ENCODE measurements at places on chromosomes 6 and 20.

- no peaks in the 10 kb centered on the region for H3K4me1 ChIP-seq
- no peak overlapping the region for H3K4me3 ChIP-seq
- H3K36me3 ChIP-seq: no peaks in the 10 kb centered on the region
Measured at GRCh38 chr20:14861028-14861699, 523.8 kb upstream of the FLRT3 start.

- DNase-seq: no peak
- H3K4me1 ChIP-seq: no peaks in the 10 kb centered on the region
- no peak overlapping the region for H3K4me3 ChIP-seq
- no peaks in the 10 kb centered on the region for H3K27me3 ChIP-seq
- H3K27ac ChIP-seq: no peak overlapping the region
- H3K36me3 ChIP-seq: no peaks in the 10 kb centered on the region
Measured at GRCh38 chr20:21936720-21937380, 231.4 kb downstream of the PAX1 start.

DNA sequence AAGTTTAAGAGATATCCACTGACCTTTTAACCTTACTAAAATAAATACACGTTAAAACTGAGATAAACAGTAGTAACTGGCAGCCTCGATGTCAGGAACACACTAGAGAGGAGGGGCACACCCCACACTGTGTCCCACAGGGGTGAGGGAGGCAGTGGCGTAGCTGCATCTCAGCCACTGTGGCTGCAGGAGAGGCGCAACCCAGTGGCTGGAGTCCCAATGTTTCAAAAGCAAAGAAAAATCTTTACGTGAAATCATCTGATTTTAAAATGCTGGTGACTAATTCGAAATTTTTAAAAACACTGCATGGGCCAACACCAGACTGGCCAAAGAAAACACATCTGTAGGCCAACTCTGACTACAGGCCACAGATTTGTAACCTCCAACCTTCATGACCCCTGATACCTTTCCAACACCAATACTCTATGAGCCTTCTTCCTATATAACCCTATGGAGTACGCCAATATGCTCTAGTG is 54.7 kb downstream of the TRAM2 start:
- no peak overlapping the region for H3K4me3 ChIP-seq
- no peak for DNase-seq
- no peak overlapping the region for H3K27ac ChIP-seq
- no peaks in the 10 kb centered on the region for H3K4me1 ChIP-seq

DNA sequence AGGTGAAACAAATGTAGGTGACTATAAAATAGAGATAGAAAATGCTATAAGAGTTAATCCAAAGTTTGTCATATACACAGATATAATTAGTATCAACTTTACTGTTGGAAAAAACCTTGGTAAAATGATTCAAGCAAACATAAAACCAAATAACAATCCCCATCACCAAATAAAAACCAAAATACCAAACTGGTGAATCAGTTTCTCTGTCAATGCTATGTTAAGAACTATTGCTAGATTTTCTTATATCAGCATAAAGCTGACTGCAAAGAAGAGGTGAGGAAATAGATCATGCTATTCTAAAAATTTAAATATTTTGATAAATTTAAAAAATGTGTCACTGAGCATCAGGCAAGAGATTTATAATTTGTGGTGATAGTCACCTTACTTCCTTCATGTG is 658.4 kb downstream of the PHF3 start:
- H3K27ac ChIP-seq: no peak overlapping the region
- no peaks in the 10 kb centered on the region for H3K36me3 ChIP-seq
- H3K4me1 ChIP-seq: no peaks in the 10 kb centered on the region
- H3K27me3 ChIP-seq: no peaks in the 10 kb centered on the region
- no peak for DNase-seq

- H3K36me3 ChIP-seq: no peaks in the 10 kb centered on the region
- H3K27me3 ChIP-seq: no peaks in the 10 kb centered on the region
- H3K27ac ChIP-seq: no peak overlapping the region
- no peak for DNase-seq
- no peaks in the 10 kb centered on the region for H3K4me1 ChIP-seq
- no peak overlapping the region for H3K4me3 ChIP-seq
Measured at GRCh38 chr6:109612268-109612667, 78.7 kb downstream of the AK9 start.

DNA sequence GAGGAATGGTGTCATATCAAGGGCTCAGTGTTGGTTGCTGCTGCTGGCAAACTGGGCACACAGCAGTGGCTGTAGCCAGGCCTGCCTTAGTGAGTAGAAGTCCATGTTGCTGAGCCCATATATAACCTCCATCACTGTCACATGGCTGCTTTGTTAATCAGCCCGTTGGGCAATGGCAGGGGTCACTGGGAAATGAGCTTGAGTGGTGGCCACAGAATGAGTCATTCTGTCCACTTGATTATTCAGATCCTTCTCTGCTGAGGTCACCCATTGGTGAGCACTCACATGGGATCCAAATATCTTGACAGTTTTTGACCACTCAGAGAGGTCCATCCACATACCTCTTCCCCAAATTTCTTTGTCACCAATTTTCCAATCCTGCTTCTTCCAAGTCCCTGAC is 898.9 kb upstream of the EYS start:
- DNase-seq: no peak
- no peaks in the 10 kb centered on the region for H3K36me3 ChIP-seq
- H3K27ac ChIP-seq: no peak overlapping the region

DNA sequence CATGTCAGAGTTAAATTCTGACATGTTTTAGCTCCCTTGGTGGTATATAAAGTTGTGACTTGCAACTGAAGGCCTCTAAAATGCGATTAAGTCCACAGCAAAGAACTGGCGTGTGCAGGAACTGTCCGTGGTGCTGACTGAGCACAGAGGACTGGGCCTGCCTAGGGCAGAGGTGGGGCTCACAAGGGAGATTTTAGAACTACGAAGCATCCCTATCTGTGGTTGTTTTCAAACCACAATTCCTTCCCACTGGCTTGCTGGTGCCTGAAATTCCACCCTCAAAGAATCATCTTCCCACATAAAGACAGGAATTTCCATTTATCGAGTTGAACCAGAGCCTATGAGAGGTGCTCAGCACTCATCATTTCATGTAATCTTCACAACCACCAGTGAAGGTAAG is 30.1 kb downstream of the RIMS4 start:
- H3K27ac ChIP-seq: no peak overlapping the region
- H3K4me3 ChIP-seq: no peak overlapping the region
- no peaks in the 10 kb centered on the region for H3K4me1 ChIP-seq

- no peak overlapping the region for H3K4me3 ChIP-seq
- no peaks in the 10 kb centered on the region for H3K4me1 ChIP-seq
- no peak overlapping the region for H3K27ac ChIP-seq
- H3K27me3 ChIP-seq: no peaks in the 10 kb centered on the region
- peaks cover 10% of the 10 kb centered on the region for H3K36me3 ChIP-seq
- no peak for DNase-seq
Measured at GRCh38 chr6:84218091-84218490, 9.4 kb downstream of the CEP162 start.

GRCh38 chr20:50386641-50386960 is 123.6 kb upstream of the PTPN1 start:
- peaks cover 10% of the 10 kb centered on the region for H3K4me1 ChIP-seq
- DNase-seq: no peak
- H3K27ac ChIP-seq: no peak overlapping the region
- no peaks in the 10 kb centered on the region for H3K27me3 ChIP-seq

DNA sequence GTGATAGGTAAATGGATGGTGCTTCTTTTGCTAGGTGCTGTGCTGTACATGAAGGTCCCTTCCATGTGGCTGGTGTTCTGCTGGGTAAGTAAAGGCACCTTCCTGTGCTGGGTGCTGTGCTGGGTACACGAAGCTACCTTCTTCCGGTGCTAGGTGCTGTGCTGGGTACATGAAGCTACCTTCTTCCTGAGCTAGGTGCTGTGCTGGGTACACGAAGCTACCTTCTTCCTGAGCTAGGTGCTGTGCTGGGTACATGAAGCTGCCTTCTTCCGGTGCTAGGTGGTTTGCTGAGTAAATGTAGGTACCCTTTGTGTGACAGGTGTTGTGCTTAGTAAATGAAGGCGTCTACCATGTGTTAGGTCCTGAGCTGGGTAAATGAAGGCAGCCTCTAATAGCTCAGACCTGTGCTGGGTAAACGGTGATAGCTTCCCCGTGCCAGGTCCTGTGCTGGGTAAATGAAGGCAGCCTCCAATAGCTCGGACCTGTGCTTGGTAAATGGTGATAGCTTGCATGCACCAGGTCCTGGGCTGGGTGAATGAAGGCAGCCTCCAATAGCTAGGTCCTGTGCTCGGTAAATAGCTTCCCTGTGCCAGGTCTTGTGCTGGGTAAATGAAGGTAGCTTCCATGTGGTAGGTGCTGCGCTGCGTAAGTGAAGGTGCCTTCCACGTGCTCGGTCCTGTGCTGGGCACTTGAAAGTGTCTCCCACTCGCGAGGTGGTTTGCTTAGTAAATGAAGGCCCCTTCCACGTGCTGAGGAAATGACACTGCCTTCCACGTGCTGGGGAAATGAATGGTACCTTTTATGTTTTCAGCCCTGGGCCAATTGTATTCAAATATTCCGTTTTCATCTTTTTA is 115.5 kb downstream of the ERMARD start:
- H3K4me1 ChIP-seq: peaks cover 2% of the 10 kb centered on the region
- H3K36me3 ChIP-seq: no peaks in the 10 kb centered on the region
- H3K27ac ChIP-seq: no peak overlapping the region
- no peak for DNase-seq

DNA sequence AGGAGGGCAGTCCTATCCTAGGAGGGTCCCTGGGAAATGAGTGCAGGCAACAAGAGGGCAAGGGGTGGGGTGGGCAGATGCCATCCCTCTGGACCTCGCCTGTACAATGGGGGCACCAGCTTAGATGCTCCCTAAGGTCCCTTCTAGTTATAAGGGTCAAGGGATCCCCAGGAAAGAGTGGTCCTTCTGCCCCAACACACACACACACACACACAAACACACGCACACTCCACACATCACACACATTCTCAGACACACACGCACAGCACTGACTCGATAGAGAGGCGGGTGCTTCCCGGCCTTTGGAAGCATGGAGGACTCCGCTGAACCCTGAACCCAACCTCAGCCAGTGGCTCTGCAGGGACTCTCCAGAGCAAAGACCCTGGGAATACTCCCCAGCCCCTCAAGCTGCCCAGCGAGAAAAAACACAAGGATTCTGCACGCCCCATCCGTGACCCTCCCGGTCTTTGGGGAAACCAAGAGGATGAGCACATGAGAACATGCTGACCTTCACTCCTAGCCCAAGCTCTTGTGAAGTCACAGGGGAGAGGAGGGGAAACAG is 64.6 kb downstream of the MDGA1 start:
- H3K4me3 ChIP-seq: no peak overlapping the region
- H3K27me3 ChIP-seq: no peaks in the 10 kb centered on the region
- no peaks in the 10 kb centered on the region for H3K36me3 ChIP-seq

DNA sequence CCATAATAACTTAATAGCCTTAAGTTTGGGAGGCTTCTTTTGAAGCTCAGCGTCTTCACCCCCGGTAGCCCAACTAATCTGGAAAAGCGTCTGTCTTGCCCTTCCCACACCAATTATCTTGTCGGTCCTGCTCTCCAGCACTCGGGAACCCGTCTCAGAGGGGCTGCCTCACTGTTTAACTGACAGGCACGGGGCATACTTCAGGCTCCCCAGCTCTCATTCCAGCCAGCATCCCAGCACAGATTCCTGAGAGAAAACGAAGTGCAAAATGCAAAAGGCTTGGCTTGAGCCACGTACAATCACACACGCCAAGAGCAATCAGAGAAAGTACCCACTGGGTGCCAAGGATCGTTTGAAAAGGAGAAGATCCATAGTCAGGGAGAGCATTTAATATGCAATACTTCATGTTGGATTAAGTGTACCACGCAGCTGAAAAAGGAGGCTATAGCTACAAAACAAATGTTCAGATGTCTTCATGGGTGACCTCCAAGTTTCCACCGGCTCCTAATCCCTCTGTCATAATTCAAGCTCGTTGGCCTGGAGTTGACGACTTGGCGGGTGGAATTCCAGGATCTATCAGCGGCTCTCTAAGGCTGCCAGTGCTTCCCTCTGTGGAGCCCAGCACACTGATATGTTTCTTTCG is 53.7 kb upstream of the STX16 start:
- no peak for DNase-seq
- H3K27ac ChIP-seq: no peak overlapping the region
- H3K4me3 ChIP-seq: no peak overlapping the region
- peaks cover 4% of the 10 kb centered on the region for H3K27me3 ChIP-seq
- H3K36me3 ChIP-seq: no peaks in the 10 kb centered on the region
- no peaks in the 10 kb centered on the region for H3K4me1 ChIP-seq

DNA sequence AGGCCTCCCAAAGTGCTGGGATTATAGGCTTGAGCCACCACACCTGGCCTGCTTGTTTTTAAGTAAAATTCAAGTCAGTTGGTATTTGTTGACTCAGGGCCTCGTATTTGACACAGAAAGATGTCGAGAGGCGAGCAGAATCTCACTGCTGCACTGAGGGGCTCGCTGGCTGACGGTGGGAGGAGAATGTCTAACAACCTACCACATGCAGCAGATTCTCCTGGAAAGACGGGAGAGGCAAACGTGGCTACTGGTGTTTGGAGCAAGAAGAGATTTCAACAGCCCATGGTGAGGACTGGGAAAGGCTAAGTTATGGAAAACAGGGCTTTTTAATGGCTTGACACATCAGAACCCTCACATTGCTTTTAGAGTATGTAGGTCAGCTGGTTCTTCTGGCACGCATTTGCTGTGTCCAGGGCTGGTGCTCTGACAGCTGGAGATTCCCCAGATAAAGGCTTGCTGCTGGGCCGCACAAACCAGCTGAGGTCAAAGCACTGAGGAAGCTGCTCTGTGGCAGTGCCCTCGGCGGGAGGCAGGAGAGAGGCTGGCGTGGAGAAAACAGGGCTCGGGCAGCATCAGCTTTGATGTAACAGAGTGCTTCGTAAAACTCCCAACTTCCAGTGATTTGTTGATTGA is 84.2 kb upstream of the FRMD1 start:
- H3K27me3 ChIP-seq: peaks cover 5% of the 10 kb centered on the region
- no peak overlapping the region for H3K4me3 ChIP-seq
- no peaks in the 10 kb centered on the region for H3K36me3 ChIP-seq
- no peaks in the 10 kb centered on the region for H3K4me1 ChIP-seq

GRCh38 chr6:38234934-38235682 is 404.6 kb downstream of the BTBD9 start:
- H3K4me1 ChIP-seq: no peaks in the 10 kb centered on the region
- no peak overlapping the region for H3K27ac ChIP-seq
- no peak overlapping the region for H3K4me3 ChIP-seq
- DNase-seq: no peak
- H3K36me3 ChIP-seq: no peaks in the 10 kb centered on the region

DNA sequence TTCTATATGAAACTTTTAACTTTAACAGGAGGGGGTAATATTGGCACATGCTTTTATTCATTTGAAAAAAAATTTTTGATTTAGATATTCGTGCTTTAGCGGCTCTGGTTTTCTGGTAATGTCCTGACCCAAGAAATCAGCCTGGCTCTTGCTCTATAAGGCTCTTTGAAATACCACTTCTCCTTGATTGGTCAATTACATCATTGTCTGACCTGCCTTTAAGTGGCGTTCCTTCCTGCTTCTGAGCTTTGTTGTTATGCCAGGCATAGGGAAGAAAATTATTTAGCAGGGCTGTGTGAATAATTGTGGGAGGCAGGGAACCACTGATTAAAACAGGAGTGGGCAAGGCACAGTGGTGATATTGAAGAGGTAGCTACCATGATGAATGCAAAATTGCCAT is 3.9 kb downstream of the RNF144B start:
- H3K4me3 ChIP-seq: no peak overlapping the region
- no peaks in the 10 kb centered on the region for H3K36me3 ChIP-seq
- DNase-seq: no peak
- H3K27me3 ChIP-seq: no peaks in the 10 kb centered on the region
- H3K27ac ChIP-seq: no peak overlapping the region
